ENCODE measurements at places on chromosomes 2 and 18.

GRCh38 chr2:85925216-85925671, 36.5 kb upstream of the ST3GAL5 start:
- DNase-seq, result no peak

DNA sequence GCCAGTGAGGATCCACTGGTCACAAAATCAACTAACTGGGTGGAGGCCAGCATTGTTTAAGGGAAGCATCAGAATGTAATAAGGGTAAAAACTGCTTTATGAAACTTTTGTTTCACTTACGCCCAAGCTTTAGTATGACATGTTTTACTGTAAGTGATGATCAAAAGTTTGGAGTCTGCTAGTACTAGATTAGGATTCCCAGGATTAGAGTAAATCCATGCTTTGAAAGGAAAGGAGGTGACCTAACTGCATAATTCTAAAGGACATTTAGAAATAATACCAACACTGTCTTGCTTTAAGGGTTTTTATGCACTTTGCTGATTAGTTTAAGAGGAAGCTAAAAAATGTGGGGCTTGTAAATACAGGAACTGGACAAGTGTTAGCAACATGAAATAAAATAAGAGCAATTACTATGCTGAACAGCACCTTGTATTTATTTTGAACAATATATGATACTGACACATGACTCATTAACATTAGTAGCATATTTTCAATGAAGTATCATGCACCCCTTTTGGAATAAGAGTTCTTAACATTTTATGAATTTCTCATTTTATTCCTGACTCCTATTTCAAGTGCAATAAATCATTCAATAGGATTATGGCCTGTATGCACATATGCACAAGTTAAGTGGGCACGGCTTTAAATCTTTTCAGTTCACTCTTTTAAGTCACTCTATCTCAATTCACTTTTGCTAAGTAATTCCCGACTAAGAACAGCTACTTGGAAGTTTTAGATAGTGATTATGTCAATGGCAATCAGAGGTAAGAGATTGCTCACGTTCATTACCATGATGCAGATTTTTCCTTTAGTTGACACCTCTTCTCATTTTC, 62.5 kb downstream of the STK39 start:
- DNase-seq, result no peak

GRCh38 chr2:17911491-17912260, 33.2 kb downstream of the KCNS3 start:
- DNase-seq, result no peak

- no peak for DNase-seq
Measured at GRCh38 chr2:9752441-9753275, 90.6 kb upstream of the TAF1B start.
